ENCODE measurements at places on chromosomes 16 and 17. TPM values are rescaled to one million over a fixed set of nuclear protein-coding genes. Genes with fewer than 3 reads are reported as not detected.

Gene ANKFN1
- 0.13 TPM for total RNA-seq

Gene GPRC5C
- total RNA-seq = 15.5 TPM

Gene TBC1D3H
- not detected for total RNA-seq

Gene DNAJA3
- 62.9 TPM for total RNA-seq

All from bronchial epithelial cell (primary cell).